ENCODE measurements at places on chromosomes 7 and 10. TPM values are rescaled to one million over a fixed set of nuclear protein-coding genes. Genes with fewer than 3 reads are reported as not detected.

DOCK4 gene
- total RNA-seq = 59.2 TPM

HOXA10 gene
- not detected for total RNA-seq

CYP3A5 gene
- 11.0 TPM for total RNA-seq

DNA sequence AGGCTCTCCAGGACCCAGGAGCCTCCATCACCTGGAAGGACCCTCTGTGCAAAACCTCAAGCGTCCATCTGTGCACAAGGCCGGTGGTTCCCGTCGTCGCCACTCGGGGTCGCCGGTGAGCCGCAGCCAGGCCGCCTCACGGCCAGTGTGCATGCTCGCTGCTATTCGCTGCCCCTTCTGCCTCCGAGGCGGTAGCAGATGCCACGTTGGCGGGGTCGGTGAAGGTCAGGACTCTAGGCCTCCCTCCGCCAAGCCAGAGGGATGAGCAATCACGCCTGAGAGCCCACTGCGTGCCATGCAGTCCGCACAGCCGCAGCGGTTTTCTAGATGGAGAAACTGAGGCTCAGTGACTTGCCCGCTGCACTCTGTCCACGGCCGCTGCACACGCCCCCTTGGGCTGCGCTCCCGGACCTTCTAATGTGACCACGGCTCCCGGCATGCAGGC, 5.7 kb downstream of the UPK3B start:
- no peaks in the 10 kb centered on the region for H3K27me3 ChIP-seq
- no peak overlapping the region for H3K4me3 ChIP-seq
- no peaks in the 10 kb centered on the region for H3K36me3 ChIP-seq
- no peak for DNase-seq
- no peak overlapping the region for H3K27ac ChIP-seq
- no peaks in the 10 kb centered on the region for H3K4me1 ChIP-seq

DNA sequence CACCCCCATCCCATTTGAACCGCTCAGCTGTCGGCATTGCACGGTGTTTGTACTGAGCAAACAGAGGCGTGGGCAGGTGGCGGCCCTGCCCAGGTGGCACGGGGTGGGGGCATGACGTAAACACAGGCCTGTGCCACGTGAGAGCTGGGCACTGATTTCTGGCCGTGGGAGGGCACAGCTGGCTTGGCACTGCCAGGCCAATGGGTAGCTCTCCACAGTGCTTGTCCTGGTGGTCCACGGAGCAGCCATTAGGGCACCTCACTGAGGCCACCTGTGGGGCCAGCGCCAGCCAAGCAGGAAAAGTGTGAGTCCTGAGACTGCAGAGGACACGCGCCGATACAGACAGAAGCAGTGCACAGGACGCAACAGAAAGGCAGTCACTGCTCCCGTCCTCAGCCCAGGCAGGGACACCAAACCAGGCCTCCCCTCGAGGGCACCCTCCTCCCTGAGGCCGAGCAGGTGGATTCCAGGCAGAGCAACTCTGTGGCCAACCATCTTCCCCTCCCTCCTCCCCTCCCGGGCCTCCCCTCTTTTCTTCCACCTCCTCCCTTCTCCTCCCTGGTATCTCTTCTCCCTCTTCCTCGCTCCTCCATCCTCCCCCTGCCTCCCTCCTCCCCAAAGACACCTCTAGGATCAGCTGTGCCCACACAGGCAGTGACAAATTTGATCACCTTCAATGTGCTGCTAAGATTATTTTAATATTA, 258.7 kb downstream of the ELFN1 start:
- no peaks in the 10 kb centered on the region for H3K4me1 ChIP-seq
- no peaks in the 10 kb centered on the region for H3K27me3 ChIP-seq
- no peak overlapping the region for H3K27ac ChIP-seq
- H3K36me3 ChIP-seq = no peaks in the 10 kb centered on the region
- DNase-seq = no peak
- no peak overlapping the region for H3K4me3 ChIP-seq

GRCh38 chr7:156079156-156079555, 266.9 kb upstream of the SHH start:
- H3K36me3 ChIP-seq = no peaks in the 10 kb centered on the region
- no peak for DNase-seq
- no peaks in the 10 kb centered on the region for H3K4me1 ChIP-seq
- H3K27me3 ChIP-seq = no peaks in the 10 kb centered on the region
